Kasumi-1 (cell line): ENCODE measurements at places on chromosomes 4 and X.

DNA sequence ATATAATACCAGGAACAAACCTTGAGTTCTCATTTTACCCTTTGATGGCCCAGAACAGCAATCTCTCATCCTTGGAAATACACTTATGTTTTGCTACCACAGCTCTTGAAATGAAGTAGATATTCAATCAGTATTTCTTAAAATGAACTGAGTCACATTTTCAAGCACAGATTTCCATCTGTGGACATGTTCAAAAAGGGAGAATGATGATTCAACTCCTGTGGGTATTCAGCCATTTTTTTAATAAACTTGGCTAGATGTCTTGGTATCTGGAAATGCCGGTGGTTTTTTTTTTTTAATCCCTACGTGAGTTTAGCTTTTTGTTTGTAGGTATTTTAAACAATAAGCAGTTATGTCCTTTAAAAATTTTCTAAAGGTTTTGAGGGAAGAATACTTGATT lies 64.2 kb upstream of the TRPC5OS start:
- DNase-seq, result no peak

DNA sequence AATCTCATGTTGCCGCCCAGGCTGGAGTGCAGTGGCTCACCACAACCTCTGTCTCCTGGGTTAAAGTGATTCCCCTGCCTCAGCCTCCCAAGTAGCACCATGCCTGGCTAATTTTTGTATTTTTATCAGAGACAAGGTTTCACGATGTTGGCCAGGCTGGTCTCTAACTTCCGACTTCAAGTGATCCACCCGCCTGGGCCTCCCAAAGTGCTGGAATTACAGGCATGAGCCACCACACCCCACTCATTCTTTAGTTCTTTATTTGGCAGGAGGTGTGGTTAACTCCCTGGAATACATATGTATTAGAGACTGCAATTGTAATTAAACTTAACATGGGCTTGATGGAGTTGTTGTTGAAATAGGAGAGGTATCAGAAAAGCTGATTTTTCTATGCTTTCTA lies 1396.9 kb upstream of the IGFBP7 start:
- DNase-seq, result no peak

- DNase-seq, result no peak
Measured at GRCh38 chrX:11968991-11969390, 169.3 kb upstream of the FRMPD4 start.

GRCh38 chr4:144705601-144706590 lies 59.9 kb downstream of the HHIP start:
- no peak for DNase-seq

GRCh38 chr4:152807294-152807829 lies 27.6 kb downstream of the ARFIP1 start:
- no peak for DNase-seq

- no peak for DNase-seq
Measured at GRCh38 chr4:163269166-163269565, 63.2 kb downstream of the NPY1R start.

DNA sequence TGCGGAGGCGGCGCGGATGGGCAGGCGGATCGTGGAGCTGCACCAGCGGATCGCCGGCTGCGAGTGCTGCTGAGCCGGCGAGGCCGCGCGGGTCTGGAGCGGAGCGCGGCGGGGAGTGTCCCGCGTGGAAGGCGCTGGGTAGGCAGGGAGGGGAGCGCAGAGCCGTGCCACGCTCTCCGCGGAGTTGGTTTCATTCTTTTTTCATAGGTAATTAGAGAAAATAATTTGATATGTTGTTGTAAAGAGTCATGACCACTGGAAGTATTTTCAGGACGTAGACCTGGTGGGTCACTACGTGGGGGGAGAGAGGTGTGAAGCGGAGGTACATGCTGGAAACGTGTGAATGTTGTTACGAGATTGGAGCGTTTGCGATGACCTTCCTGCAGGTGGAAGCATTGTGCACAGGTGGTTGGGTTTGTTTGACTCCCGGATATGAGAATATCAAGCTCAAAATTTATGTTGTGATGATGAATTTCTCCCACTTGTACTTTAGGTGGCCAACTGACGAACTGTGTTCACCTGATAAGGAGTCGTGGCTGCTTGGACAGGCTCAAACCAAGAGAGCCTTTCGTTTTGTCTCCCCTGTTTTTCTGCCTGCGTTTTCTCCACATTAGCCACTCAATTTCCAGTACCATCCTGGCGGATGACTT lies 19.1 kb upstream of the S100P start:
- DNase-seq, result peak; percentile 18

GRCh38 chr4:13190093-13190721 lies 293.9 kb downstream of the RAB28 start:
- no peak for DNase-seq

- DNase-seq, result peak; percentile 22
Measured at GRCh38 chr4:6087669-6088341, 69.6 kb upstream of the C4orf50 start.

DNA sequence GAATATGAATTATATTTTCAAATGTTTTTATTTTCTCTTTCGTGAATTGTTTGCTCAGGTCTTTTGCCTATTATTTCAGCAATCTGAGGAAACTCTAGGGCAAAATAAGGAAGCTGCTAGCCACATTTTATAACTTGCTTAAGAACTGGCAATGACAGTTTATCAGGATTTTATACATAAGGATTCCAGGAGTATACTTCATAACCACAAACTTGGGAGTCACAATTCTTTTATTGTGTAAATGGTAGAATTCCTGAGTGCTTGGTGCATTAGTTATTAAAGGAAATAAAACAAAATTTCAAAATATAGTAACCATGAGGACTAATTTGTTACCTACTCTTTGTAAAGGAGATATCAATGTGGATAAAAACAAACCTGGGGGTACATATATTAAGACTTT lies 54.4 kb downstream of the PALLD start:
- DNase-seq, result no peak

- peak; percentile 92 for DNase-seq
Measured at GRCh38 chr4:53601251-53601764, 10.0 kb upstream of the LNX1 start.

GRCh38 chr4:94208918-94209317 lies 1.3 kb downstream of the SMARCAD1 start:
- no peak for DNase-seq

- no peak for DNase-seq
Measured at GRCh38 chrX:140525448-140525847, 20.6 kb upstream of the SOX3 start.

DNA sequence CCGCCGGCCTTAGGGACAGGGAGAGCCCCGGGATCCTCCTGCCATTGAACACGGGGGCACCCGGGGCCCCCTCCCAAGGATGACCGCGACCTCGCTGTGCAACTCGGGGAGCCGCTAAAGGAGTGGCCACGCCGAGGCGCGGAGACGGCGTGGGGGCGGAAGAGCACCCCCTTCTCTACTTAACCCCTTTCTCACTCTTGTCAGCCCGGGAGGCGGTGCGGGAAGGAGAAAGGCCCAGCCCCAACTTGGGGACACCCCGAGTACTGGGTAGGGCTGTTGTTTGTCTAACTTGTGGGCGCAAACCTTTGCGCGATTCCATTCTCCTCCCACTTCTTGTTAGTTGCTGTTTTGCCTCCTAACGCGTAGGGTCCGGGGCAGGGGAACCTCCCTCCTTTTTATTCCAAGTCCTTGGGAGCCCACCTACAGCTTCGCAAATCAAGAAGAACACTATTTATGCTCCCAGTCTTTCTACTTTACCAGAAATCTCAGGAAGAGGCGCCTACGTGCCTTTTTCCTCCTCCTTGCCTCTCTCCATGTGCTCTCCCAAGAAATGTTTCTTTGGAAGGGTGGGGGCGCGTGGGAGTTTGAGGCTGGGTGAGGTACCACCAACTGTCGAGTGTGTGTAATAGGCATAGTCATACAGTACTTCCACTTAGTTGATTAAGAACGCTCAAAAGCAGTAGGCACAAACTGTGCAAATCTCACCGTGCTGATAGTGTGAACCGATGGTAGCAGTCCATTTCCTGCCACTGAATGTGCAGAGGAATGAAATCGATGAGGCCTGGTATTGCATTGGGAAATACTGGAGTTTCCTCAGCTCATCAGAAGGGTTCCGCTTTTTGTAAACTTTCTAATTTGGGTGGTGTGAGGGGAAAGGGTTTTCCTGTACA lies 813 bp downstream of the DIAPH2 start:
- peak; percentile 70 for DNase-seq

DNA sequence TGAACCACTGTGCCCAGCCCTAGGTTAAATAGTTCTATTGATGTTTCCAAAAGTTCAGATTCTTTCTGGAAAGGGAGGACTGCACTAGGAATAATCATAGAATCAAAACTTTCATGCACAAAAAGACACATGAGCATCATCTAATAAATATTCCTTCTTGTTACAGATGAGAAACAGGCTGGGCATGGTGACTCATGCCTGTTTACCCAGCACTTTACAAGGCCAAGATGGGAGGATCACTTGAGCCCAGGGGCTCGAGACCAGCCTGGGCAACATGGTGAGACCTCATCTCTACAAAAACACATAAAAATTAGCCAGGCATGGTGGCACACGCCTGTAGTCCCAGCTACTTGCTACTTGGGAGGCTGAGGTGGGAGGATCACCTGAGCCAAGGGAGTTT lies 27.7 kb downstream of the LARP7 start:
- no peak for DNase-seq

DNA sequence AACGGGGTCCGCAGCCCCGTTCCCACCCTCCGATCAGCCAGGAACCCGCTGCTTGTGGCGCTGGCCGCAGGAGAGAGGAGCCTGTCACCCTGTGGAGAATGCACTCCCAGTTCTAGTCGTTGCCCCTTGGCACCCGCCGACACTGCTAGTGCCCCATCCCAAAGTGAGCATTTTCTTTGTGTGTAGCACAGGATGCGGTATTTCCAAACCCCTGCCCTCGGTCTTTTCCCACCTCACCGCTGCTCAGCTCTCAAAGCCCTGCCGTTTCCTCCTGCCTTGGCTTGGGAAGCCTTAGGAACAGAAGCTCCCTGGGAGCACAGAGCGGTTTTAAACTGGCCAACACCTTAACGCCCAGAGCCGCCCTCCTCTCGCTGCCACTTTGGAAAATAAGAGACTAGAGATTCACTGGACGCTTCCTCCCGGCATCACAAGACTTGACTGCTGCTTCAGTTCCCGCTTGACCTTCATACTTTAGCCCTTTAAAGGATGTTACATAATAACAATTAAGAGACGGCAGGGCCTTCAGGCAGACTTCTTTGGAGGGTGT lies 772 bp downstream of the CYP4V2 start:
- DNase-seq, result peak; percentile 27

DNA sequence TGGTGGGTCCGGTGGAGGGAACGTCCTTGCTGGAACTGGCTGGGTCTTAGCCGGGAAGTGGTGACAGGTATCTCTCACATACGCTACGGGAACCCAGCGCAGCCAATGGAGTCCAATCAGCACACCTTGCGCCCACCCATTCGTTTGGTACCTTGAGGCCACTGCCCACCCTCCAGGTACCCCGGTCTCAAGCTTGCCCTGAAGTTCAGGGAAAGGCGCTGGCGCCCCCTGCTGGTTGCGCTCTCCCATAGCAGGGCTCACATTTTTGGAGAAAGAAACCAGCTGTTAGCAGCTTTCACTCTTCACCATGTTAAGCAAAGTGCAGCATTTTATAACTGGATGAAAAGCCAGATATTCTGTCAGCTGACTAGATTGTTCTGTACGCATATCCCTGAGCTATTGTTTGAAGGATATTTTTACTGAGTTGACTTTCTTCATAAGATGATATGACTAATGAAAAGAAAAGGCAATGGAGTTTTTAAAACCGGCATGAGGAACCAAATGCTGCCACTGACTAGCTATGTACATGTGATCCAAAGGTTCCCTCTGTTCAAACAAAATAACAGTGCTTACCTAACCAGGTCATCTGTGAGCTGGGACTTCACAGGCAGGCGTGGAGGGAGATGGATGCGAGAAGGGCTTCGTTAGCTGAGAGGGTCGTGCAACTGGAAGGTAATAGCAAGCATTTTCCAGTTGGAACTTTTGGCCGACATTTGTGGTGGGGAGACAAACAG lies 43.7 kb downstream of the OTOP1 start:
- no peak for DNase-seq
